ENCODE measurements at places on chromosomes 11 and 22. TPM values are rescaled to one million over a fixed set of nuclear protein-coding genes. Genes with fewer than 3 reads are reported as not detected.

DNA sequence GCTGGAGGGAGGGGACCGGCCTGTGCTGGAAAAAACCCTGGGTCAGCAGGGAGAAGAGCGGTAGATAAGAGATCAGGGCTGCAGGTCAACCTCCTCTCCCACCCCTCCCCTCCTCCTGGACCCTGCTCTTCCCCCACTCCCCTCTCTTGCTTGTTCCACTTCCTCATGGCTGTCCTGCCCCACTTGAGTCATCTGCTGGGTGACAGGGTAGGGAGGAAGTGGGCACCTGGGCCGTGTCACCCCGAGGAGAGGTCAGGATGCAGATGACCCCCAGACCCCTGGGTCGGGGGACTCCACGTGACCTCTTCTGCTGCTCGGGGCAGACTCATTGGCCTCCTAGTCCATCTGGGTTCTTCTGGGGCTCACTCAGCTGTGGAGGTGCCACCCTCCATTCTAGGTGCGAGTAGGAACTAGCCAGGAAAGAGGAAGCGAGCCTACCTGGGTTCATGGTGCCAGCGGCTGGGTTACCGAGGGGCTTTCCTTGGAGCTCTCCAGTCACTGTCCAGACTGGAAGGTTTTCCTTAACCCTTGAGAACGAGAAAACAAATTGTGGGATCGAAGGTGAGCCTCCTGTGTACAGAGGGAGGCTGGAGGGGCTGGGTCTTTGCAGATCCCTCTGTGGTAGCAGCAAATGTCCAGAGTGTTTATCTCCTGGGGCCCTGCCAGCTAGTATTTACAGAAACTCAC is 6.5 kb downstream of the APOL2 start:
- no peak for DNase-seq

DNA sequence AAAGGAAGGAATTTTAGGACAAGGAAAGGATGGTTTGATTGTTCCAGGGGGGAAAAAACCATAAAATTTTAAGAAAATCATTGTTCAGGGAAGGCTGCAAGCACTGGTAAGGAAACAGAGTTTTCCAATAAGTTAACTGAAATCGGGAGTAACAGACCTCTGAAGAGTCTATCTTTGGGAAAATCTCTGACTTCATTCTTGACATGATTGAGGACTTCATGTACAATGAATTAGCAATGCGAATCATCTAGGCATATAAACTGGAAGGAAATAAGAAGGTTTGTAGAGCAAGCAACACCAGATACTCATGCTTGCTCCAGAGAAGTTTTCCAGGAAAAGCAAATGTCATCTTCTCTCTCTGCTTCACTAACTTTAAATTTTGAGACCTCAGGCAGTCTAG is 18.5 kb downstream of the APLP2 start:
- no peak for DNase-seq

GRCh38 chr22:30744224-30744623 is 49.5 kb downstream of the OSBP2 start:
- DNase-seq: no peak

DNA sequence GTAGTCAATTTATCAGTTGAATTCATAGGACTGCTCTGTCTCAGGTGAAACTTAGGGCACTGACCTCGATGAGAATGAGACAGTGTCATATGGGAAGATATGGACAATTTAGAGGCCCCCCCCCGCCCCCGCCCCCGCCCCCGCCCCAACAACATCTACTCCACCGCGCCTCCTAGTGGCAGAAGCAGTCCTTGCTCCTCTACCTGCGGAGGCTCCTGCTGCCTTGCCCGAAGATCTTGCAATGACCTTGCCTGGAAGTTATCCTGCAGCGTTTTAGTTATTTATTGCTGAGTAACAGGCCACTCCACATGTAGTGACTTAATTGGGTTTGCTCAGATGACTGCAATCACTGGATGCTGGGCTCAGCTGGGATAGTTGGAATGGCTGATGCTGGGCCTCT is 15.2 kb downstream of the SERPINH1 start:
- DNase-seq: no peak

- DNase-seq: no peak
Measured at GRCh38 chr11:108112057-108112456, 9.3 kb upstream of the ACAT1 start.

The DEPDC7 gene
- 6.9 TPM for total RNA-seq

The OR52I2 gene
- not detected for total RNA-seq
